ENCODE measurements at places on chromosomes 11 and 22. TPM values are rescaled to one million over a fixed set of nuclear protein-coding genes. Genes with fewer than 3 reads are reported as not detected.
A peak's percentile ranks its signal among the peaks of the same experiment; 100 is the strongest.

- H3K4me1 ChIP-seq = no peaks in the 10 kb centered on the region
- H3K27me3 ChIP-seq = no peaks in the 10 kb centered on the region
- no peak overlapping the region for H3K27ac ChIP-seq
- H3K4me3 ChIP-seq = no peak overlapping the region
- peaks cover 8% of the 10 kb centered on the region for H3K36me3 ChIP-seq
- DNase-seq = peak; percentile 71
Observed at GRCh38 chr11:68584097-68584496, 100.2 kb upstream of the GAL start.

GRCh38 chr22:28743852-28744251 lies 2.0 kb downstream of the HSCB start:
- H3K4me3 ChIP-seq = no peak overlapping the region
- H3K27ac ChIP-seq = no peak overlapping the region
- H3K27me3 ChIP-seq = no peaks in the 10 kb centered on the region

DNA sequence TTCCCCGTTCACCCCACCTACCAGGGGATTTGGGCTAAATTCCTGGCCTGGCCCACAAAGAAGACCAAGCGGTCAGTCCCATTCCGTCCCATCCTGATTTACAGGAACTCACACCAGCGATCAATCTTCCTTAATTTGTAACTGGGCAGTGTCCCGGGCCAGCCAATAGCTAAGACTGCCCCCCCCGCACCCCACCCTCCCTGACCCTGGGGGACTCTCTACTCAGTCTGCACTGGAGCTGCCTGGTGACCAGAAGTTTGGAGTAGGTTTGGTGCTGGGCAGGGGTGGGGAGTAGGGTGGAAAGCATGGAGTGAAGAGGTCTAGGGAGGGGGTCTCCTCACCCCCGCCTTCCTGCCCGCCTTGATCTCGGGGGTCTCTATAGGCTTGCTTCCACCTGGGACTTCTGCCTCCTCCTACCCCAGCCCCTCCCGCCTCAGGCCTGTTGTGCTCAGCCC lies at the start of gene SERPING1:
TSS of gene SERPING1 (plus strand) at position 225 of the 455 bp plus-strand sequence. CDS start 586 bp downstream, outside the sequence.
- H3K27ac ChIP-seq = no peak within 1 kb of the TSS
- DNase-seq = no peak
- H3K27me3 ChIP-seq = no peaks in the 10 kb centered on the region
- H3K4me3 ChIP-seq = peak within 1 kb of the TSS; percentile 21
- no peaks in the 10 kb centered on the region for H3K36me3 ChIP-seq

GRCh38 chr11:87897921-87898320 lies 277.3 kb downstream of the RAB38 start:
- H3K4me3 ChIP-seq = no peak overlapping the region
- DNase-seq = no peak
- H3K36me3 ChIP-seq = no peaks in the 10 kb centered on the region
- no peak overlapping the region for H3K27ac ChIP-seq
- H3K27me3 ChIP-seq = no peaks in the 10 kb centered on the region
- H3K4me1 ChIP-seq = peaks cover 33% of the 10 kb centered on the region

NXPE4 gene
- total RNA-seq = not detected

- H3K27me3 ChIP-seq = no peaks in the 10 kb centered on the region
- DNase-seq = no peak
- H3K4me3 ChIP-seq = no peak overlapping the region
- peaks cover 8% of the 10 kb centered on the region for H3K4me1 ChIP-seq
Observed at GRCh38 chr11:34037016-34037415, 14.5 kb upstream of the CAPRIN1 start.

- H3K27me3 ChIP-seq = no peaks in the 10 kb centered on the region
- no peak overlapping the region for H3K4me3 ChIP-seq
- DNase-seq = no peak
- no peaks in the 10 kb centered on the region for H3K4me1 ChIP-seq
Observed at GRCh38 chr11:32418836-32419235, 16.5 kb downstream of the WT1 start.

IGF2 gene
- 1,397 TPM for total RNA-seq

IL10RA gene
- 0.65 TPM for total RNA-seq

- H3K4me1 ChIP-seq = no peaks in the 10 kb centered on the region
- H3K4me3 ChIP-seq = no peak overlapping the region
- peaks cover 2% of the 10 kb centered on the region for H3K27me3 ChIP-seq
- DNase-seq = no peak
- no peaks in the 10 kb centered on the region for H3K36me3 ChIP-seq
- H3K27ac ChIP-seq = no peak overlapping the region
Observed at GRCh38 chr22:44572414-44573207, 74.6 kb upstream of the RTL6 start.

DNA sequence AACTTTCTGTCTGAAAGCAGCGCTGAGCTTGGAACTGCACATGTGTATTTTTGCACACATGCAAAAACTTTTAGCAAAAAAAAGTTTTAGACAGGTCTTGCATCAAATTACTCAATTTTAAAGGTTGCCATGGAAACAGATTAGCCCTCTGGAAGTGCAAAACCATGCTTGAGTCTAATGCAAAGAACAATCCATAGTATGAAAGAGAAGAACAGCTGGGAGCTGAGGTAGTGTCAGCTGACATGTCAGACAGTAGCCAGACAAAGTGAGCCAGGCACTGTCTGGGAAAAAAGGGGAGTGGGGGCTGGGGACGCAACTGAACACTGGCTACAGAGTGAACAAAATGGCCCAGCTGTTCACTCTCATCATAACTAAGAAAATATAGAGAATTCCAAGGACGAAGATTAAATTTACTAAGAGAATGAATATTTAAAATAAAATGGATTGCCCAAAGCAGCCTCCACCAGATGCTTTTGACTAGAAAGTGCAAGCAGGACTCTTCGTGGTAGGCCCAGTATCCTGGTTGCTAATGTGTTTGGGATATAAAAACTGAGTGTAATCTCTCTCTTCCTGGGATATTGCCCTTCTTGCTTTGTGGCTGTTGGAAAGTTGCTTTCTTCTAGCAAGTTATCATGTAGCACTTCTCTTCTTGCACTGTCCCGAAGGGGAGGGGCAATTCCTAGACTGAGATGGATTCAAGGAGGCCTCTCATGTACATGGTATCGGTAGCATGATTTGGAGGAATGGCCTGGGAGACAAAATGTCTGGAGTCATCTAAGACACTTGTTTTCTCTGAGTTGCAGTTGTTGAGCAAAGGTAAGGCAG lies 434.1 kb upstream of the FAT3 start:
- no peak overlapping the region for H3K4me3 ChIP-seq
- H3K27me3 ChIP-seq = 0 out of 2 replicates have a peak, but pooled peaks cover 1% of the 10 kb centered on the region
- no peak overlapping the region for H3K27ac ChIP-seq
- no peaks in the 10 kb centered on the region for H3K4me1 ChIP-seq
- H3K36me3 ChIP-seq = no peaks in the 10 kb centered on the region

LRRC56 gene
- 4.4 TPM for total RNA-seq

ALDH3B1 gene
- total RNA-seq = 8.2 TPM

SUN2 gene
- 67.8 TPM for total RNA-seq

DNA sequence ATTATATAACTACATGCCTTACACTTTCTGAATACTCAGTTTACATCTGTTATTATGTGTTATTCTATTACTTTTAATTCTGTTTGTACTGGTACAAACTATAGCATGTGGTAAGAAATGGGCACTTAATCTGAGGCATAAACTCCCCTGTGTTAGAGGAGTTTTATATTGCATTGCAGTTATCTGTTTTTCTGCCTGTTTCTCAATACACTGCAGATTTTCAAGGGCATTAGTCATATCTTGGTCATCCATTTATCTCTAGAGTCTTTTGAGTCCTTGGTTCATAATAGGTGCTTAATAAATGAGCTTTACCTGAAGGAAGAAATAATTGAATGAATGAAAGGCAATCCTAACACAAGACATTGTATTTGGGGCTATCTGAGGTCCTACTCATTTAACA lies 182.9 kb upstream of the CTSC start:
- no peaks in the 10 kb centered on the region for H3K36me3 ChIP-seq
- H3K27ac ChIP-seq = no peak overlapping the region
- no peaks in the 10 kb centered on the region for H3K27me3 ChIP-seq
- no peaks in the 10 kb centered on the region for H3K4me1 ChIP-seq
- DNase-seq = no peak

- H3K4me1 ChIP-seq = no peaks in the 10 kb centered on the region
- no peak overlapping the region for H3K27ac ChIP-seq
- H3K4me3 ChIP-seq = no peak overlapping the region
- no peaks in the 10 kb centered on the region for H3K36me3 ChIP-seq
Observed at GRCh38 chr22:17700778-17701177, 62.2 kb downstream of the BCL2L13 start.

- no peak overlapping the region for H3K27ac ChIP-seq
- no peak overlapping the region for H3K4me3 ChIP-seq
- no peak for DNase-seq
- H3K27me3 ChIP-seq = no peaks in the 10 kb centered on the region
- H3K4me1 ChIP-seq = no peaks in the 10 kb centered on the region
- H3K36me3 ChIP-seq = no peaks in the 10 kb centered on the region
Observed at GRCh38 chr22:44962741-44963454, 46.9 kb downstream of the PHF21B start.

SYNGR1 gene
- 21.9 TPM for total RNA-seq

- no peaks in the 10 kb centered on the region for H3K27me3 ChIP-seq
- peaks cover 4% of the 10 kb centered on the region for H3K4me1 ChIP-seq
- H3K4me3 ChIP-seq = no peak overlapping the region
- H3K36me3 ChIP-seq = no peaks in the 10 kb centered on the region
- no peak overlapping the region for H3K27ac ChIP-seq
Observed at GRCh38 chr11:131418189-131418588, 47.8 kb downstream of the NTM start.

KRTAP5-1 gene
- not detected for total RNA-seq

GRCh38 chr11:133821776-133822175 lies 23.5 kb downstream of the SPATA19 start:
- H3K4me1 ChIP-seq = no peaks in the 10 kb centered on the region
- no peak overlapping the region for H3K4me3 ChIP-seq
- no peak overlapping the region for H3K27ac ChIP-seq

GLYAT gene
- not detected for total RNA-seq

DNA sequence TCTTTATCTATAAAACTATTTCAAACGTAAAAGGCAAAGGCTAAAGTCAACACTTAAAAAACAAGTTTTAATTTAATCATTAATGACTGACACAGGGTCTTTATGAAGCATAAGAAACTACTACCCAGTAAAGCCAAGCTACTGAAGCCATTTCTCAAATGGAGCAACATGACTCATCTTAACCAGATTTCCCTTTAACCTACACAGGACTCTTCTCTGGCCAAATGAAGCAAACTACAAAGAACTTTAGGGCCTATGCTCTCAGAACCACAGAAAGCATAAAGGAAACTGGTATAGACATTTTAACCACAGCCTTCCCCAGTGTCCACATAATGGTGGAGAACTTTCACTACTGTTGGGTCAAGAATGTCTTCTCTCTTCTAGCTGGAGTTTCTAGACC lies 34.7 kb downstream of the ALG9 start:
- H3K27ac ChIP-seq = no peak overlapping the region
- H3K36me3 ChIP-seq = peaks cover 4% of the 10 kb centered on the region
- H3K27me3 ChIP-seq = no peaks in the 10 kb centered on the region
- H3K4me1 ChIP-seq = peaks cover 25% of the 10 kb centered on the region
- H3K4me3 ChIP-seq = no peak overlapping the region
- no peak for DNase-seq

OR4D5 gene
- total RNA-seq = not detected

DNA sequence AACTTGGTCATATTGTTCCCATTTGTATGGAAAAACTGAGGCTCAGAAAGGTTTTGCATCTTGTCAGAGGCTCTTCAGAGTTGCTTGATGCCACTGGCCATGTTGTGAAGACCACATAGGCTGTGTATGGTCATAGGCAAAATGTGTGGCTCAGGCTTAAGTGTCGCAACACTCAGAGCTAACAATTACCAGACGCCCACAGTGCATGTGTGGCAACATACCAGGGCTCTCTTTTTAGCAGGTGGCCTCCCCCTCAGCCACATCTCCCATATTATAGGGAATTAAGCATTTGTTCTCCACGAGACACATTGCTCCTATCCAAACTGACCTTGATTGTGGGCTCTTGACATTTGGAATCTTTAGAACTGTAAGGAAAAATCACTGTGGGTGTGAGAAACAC lies 802.5 kb downstream of the DLG2 start:
- H3K36me3 ChIP-seq = no peaks in the 10 kb centered on the region
- H3K4me3 ChIP-seq = no peak overlapping the region
- no peak for DNase-seq
- no peak overlapping the region for H3K27ac ChIP-seq
- H3K27me3 ChIP-seq = no peaks in the 10 kb centered on the region
- H3K4me1 ChIP-seq = peaks cover 7% of the 10 kb centered on the region

GRCh38 chr11:19444231-19444630 lies 203.5 kb upstream of the E2F8 start:
- H3K27ac ChIP-seq = no peak overlapping the region
- H3K36me3 ChIP-seq = no peaks in the 10 kb centered on the region
- DNase-seq = no peak
- no peak overlapping the region for H3K4me3 ChIP-seq
- no peaks in the 10 kb centered on the region for H3K27me3 ChIP-seq
- peaks cover 26% of the 10 kb centered on the region for H3K4me1 ChIP-seq

MS4A12 gene
- total RNA-seq = not detected

GRCh38 chr11:68857037-68857586 lies 15.4 kb upstream of the CPT1A start:
- peak overlapping the region; percentile 77 for H3K27ac ChIP-seq
- H3K4me1 ChIP-seq = peaks cover 20% of the 10 kb centered on the region
- no peak for DNase-seq
- H3K36me3 ChIP-seq = no peaks in the 10 kb centered on the region
- no peak overlapping the region for H3K4me3 ChIP-seq

- H3K27me3 ChIP-seq = no peaks in the 10 kb centered on the region
- no peak overlapping the region for H3K4me3 ChIP-seq
- DNase-seq = no peak
- H3K4me1 ChIP-seq = no peaks in the 10 kb centered on the region
- no peak overlapping the region for H3K27ac ChIP-seq
Observed at GRCh38 chr22:11605468-11605981, 3922.5 kb upstream of the OR11H1 start.

DNA sequence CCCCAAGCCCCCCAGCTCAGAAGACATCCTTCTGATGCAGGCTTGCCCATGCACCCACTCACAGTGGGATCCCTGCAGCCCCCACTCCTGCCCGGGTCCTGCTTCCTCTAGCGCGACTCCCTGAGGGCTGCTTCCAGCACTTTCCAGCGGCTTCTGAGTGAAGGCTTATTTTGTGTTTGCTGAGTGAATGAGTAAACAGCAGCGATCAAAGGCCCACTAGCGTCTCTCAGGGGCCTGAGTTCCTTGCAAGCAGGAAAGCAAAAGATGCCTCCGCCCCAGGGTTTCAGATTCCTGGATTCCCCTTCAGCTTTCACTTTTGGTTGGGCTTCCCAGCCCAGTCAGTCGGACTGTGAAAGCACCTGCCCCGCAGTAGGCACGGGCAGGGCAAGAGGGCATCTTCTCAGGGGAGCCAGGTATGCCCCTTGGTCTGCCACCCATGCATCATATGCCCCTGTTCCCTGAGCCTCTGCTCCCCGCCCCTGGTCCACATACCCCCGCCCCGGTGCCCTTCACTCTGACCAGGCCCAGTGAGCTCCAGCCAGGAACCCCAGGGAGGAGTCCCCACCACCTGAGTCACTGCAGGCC lies 9.2 kb downstream of the FADD start:
- peak overlapping the region; percentile 33 for H3K27ac ChIP-seq
- DNase-seq = peak; percentile 84
- no peak overlapping the region for H3K4me3 ChIP-seq
- no peaks in the 10 kb centered on the region for H3K36me3 ChIP-seq

LMO2 gene
- not detected for total RNA-seq

- no peak overlapping the region for H3K27ac ChIP-seq
- H3K4me3 ChIP-seq = peak overlapping the region; percentile 37
- no peak for DNase-seq
- H3K4me1 ChIP-seq = no peaks in the 10 kb centered on the region
- H3K27me3 ChIP-seq = no peaks in the 10 kb centered on the region
Observed at GRCh38 chr22:41910050-41911000, 4.5 kb downstream of the SHISA8 start.

GRCh38 chr11:17650127-17650911 lies 69.1 kb upstream of the MYOD1 start:
- no peak overlapping the region for H3K27ac ChIP-seq
- no peak overlapping the region for H3K4me3 ChIP-seq
- no peak for DNase-seq
- H3K4me1 ChIP-seq = no peaks in the 10 kb centered on the region
- H3K27me3 ChIP-seq = no peaks in the 10 kb centered on the region
